ENCODE measurements at places on chromosomes 2 and 18.

DNA sequence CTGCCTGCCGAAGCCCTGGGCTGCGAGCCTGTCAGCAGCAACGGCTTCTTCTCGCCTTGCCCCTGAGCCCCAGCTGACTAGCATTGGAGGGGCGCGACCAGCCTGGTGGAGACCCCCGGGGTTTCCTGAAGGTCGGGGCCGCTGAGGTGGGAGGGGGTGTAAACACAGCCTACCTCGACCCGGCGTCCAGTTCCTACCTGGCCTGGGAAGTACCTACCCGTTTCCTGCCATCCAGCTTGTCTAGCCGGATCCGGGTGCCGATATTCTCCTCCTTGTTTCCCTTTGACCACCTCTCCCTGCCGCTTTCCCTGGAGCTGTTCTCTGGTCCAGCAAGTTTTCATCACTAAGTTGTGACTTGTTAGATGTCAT lies 511 bp downstream of the MOB4 start:
- DNase-seq: no peak

GRCh38 chr18:22556222-22557167 lies 138.8 kb upstream of the CTAGE1 start:
- no peak for DNase-seq

DNA sequence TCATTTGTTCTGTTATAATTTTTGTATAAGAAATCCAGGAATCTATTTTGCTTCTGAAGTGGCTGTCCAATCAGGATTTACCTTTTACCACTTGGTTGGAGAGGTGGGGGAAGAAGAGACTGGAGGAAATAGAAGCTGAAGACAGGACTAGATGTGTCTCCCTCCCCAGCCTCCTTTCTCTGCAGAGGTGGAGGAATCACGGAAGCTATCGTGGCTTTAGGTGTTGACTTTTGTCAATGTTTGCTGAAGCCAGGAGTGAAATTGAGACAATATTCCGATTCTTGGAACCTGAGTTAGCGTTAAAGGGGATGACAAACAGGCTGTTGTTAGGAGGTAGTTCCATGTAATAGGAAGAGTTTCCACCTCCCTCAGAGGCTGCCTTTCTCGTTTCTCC lies 43.5 kb downstream of the PDCL3 start:
- no peak for DNase-seq

DNA sequence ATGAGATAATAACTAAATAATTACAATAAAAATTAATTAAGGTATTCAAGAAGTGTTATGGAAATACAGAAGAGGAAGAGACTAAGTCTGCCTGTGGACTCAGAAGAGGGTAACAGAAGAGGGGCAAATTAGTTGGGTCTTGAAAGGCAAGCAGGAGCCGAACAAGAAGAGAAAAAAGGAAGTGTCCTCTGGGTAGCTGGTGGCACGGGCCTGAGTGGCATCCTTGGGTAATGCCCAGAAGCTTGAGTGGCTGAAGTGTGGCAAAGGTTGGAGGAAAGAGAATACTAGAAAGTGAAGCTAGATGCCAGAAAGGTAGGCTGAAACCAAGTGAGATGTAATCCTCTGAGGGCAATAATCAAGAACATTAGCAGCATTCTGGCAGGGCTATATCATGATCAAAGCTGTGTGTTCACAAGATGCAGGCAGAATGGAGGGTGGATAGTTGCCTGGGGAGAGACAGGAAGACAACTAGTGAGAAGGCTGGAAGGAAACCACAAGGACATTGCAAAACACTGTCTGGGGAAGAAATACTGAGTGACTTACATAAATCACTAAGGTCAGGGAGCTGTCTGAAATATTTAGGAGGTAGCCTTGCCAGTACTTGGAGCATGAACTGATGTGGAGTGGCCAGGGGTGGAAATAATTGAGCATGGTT lies 16.2 kb downstream of the DOCK10 start:
- no peak for DNase-seq

DNA sequence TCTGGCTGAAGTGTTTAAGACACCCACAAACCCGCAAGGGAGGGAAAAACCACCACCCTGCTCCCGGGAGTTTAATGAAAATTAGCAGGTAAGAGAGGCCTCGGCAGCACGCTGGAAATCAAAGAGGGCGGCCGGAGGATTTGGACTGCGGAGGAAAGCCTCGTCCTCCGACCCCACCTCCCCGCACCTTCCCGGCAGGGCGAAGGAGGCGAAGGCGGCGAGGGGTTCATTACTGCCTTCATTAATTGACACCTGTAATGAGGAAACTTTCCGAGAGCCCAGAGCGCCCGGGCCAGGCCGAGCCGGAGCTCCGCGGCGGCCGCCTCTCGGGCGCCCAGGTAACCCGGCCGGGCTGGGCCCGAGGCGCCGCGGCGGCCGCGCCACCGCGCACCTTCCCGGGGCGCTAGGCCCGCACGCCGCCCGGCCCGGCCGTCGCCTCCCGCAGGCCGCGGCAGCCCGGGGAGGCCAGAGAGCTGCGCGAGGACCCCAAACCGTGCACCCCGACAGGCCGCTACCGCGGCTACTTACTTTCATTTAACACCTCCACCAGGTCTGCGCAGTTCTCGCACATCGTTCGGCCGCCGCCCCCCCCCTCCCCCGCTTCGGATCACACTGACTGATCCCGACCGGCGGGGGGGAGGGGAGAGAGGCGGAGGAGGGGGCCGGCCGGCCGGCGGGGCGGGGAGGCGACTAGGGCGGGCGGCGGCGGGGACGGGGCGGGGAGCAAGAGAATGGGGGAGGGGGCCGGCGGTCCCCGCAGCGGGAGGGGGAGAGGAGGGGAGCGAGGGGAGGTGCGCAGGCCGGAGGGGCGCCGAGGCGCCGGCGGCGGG lies 550 bp downstream of the USP34 start:
- peak; percentile 89 for DNase-seq

GRCh38 chr2:188278388-188279092 lies 13.1 kb upstream of the GULP1 start:
- no peak for DNase-seq

DNA sequence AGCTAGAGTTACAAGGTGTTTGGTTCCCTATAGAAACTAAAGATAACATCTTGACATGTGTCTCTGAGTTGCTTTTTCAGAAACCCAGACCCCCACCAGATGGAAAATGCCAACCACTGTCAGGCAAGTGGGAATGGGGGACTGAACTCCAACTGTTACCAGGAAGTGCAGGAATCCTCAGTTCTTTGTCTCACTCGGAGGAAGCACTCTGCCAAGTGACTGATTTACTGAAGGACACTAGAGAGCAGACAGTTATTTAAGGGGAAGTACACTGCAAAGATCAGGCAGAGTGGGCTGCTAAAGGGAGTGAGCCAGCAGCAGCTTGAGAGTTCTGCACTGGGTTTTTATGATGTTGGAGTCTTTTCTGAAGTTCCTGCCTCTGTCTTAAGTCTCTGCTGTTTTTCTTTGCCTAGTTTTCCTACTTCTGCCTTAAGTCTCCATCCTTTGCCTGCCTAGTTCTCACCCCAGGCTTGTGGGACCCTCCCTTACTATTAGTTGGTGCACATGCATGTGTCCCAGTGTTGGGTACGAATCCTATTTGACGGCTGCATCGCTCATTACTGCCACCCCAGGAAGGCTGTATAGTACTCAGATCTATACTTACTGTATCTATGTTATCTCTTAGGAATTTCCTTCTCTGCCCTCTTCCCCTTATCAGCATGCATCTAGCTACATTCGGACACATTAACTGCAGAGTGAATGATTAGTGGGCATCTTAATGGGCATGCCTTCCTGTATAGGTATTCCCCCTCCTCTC lies 97.1 kb downstream of the TEX51 start:
- DNase-seq: no peak

- peak; percentile 66 for DNase-seq
Observed at GRCh38 chr18:13501891-13502290, 224.5 kb downstream of the FAM210A start.

DNA sequence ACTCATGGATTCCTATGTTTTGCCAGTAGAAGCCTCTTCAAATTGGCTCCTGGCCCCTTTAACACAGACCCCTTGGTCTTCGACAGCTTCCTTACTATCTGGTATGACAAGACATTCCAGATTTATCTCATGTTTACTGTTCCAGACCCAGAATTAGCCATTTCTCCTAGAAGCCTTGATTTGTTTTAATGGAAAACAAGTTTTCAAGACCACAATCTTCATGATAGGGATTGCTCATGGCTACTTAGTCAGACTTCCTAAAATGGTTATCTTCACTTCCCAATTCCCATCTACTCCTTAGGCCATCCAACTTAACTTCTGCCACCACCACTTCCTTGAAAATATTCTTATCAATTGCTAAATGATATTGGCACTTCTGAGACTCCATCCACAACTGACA lies 63.2 kb downstream of the TTC32 start:
- DNase-seq: no peak
